ENCODE measurements at places on chromosomes 12 and 14.
A peak's percentile ranks its signal among the peaks of the same experiment; 100 is the strongest.

- DNase-seq: no peak
These were observed 278.7 kb downstream of the PDZRN4 start for GRCh38 chr12:41466802-41467201.

DNA sequence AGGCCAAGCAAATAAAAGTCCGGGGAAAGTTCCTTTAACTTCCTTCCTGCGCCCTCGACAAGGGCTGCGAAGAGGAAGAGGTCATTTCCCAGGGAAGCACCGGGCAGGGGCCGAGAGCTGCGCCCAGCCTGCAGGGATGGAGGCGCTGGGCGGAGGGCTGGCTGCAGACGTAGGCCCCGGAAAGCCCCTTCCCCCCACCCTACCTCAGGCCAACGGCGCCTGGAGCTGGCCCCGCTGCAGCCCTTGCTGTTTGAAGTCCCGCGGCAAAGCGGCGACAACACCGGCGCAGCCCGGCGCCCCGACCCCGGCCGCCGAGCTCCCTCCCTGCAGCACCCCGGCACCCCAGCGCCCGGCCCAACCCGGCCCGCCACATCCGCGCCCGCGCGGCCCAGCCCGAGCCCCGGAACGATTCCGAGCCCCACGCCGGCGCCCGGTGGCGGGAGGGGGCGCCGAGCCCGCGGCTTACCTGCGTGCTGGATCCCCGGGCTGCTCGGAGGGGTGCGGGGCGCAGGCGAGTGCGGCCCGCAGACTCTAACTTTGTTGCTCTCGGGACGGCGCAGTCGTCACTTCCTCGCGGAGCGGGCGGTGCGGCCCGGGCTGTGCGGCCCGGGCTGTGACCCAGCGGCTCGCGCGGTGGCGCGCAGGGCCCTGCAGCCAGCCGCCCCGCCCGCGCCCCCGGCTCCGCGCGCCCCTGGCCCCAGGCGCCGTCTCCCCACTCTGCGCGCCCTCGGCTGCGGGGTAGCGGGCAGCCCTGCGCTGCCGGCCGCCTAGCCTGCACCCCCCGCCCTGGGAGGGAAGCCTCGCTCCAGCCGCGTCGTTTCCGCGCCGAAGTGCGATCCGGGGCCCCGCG is 64.8 kb upstream of the PTGR2 start:
- DNase-seq: peak; percentile 35

DNA sequence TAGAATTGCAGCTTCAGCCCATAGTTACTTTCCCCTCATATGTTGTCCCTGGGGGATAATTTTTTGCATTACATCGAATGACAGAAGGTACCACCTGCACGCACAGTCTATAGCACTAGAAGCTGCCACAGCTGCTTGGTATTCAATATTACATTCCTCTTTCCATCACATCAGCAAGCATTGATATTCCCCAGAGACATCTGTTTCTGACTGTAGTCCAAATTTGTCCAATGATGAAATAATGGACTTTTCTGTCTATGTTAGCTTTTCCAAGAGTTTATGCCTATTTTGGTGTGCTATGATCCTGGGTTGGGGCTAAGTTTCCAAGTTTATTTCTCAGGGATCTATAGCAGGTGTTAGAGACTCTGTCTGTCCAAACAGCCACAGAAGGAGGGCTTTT is 335.4 kb downstream of the LRIG3 start:
- peak; percentile 85 for DNase-seq

DNA sequence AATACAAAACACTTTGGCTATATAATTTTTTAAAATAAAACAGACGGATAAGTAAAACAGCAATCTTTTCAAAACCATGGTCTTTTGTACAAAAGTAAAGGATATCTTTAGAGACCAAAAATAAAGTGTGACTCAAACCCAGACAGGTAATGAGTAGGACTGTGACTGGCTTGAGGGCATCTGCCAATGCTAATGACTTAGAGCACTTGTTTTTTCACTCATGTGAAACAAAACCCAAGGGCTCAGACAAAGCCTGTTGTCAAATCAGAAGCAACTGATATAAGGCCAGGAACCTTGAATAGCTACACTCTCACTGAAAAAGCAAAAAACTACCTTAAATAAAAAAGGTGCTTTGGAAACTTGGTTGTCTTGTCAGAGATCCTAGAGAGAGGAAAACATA is 357.4 kb downstream of the TMEM117 start:
- DNase-seq: no peak

GRCh38 chr12:85920324-85920947 is 46.3 kb downstream of the NTS start:
- peak; percentile 46 for DNase-seq

DNA sequence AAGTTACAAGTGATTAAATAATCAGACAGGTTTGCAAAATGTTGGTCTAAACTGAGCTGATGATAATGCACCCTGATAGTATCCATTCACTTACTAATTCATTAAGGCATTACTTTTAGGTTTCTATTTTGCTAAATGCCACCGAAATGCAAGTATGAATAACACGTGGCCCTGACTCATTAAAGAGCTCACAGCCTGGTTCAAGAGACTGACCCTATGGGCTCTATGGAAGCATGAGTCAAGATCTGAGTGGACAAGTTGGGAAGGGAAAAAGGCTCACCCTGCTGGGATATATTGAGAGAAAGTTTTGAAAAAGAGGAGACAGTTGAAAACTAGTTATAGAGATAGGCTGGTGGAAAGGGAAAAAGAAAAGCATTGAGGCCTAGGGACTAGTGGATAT is 14.8 kb upstream of the LRRC9 start:
- no peak for DNase-seq

All from cardiac fibroblast (primary cell).